Uterine smooth muscle cell (primary cell): ENCODE measurements at places on chromosomes 11 and 22. TPM values are rescaled to one million over a fixed set of nuclear protein-coding genes. Genes with fewer than 3 reads are reported as not detected.

Gene PATE2
- 0.12 and 0.22 TPM in 2 replicates for total RNA-seq

Gene SCGB1D2
- not detected in 2 replicates for total RNA-seq

Gene MOV10L1
- total RNA-seq: 1.7 and 5.1 TPM in 2 replicates

Gene SMC1B
- total RNA-seq: under 0.01 TPM in 1 of 2 replicates, not detected in the other

Gene FAM180B
- 0.12 TPM in 1 of 2 replicates, not detected in the other for total RNA-seq

Gene GRIA4
- 0.12 TPM in 1 of 2 replicates, not detected in the other for total RNA-seq

Gene RHBDD3
- 16.5 and 21.4 TPM in 2 replicates for total RNA-seq

Gene LRRC55
- total RNA-seq: not detected in 2 replicates

Gene PDE2A
- total RNA-seq: 0.50 and 0.77 TPM in 2 replicates
